ENCODE measurements at places on chromosomes 1 and 21.
A peak's percentile ranks its signal among the peaks of the same experiment; 100 is the strongest.

GRCh38 chr1:97505816-97506215, 415.0 kb downstream of the DPYD start:
- no peak for DNase-seq

GRCh38 chr1:39395357-39395831, 96.0 kb upstream of the BMP8A start:
- peak; percentile 75 for DNase-seq

- DNase-seq: no peak
Observed at GRCh38 chr1:3553940-3554223, 57.4 kb downstream of the MEGF6 start.

DNA sequence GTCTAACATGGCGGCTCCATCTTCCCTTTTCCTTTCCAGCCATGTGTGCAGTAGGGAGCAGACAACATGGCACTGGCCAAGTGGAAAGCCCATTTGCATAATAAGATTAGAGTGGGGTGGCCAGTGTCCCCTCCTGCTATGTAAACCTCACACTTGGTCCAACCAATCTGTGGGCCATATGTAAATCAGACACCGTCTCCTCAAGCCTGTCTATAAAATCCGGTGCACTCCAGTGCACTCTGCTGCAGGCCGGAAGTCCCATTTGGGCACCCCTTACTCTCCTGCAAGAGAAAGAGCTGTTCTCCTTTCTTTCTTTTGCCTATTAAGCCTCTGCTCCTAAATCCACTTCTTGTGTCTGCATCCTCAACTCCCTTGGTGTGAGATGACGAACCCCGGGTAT, 44.1 kb downstream of the OLFML3 start:
- DNase-seq: no peak

DNA sequence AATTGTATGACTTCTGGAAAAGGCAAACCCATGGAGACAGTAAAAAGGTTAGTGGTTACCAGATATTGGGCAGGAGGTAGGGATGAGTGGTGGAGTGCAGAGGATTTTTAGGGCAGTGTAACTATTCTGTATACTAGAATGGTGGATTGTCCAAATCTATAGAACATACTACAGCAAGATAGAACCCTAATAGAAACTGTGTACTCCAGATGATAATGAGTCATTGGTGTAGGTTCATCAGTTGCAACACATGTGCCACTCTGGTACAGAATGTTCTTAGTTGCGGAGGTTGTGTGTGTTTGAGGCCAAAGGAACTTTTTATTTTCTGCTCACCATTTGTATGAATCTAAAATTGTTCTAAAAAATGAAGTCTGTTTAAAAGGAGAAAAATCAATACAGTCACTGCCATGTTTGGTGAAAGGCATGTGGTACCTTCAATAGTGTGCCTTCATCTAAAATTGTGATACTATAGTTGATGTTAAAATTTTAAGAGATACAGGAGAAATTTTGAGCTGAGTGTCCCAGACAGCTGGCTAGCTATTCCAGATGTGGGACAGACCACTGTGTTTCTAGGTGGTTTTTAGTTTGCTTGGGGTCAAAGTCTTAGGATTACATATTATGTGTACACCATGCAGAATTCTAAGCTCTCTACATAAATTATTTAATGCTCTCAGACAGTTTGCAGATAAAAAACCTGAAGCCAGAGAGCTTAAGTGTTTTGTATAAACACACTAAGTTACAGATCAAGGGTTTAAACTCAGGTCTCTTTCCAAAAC, 150.5 kb downstream of the RPS6KC1 start:
- no peak for DNase-seq

GRCh38 chr1:163414778-163415177, 93.0 kb downstream of the NUF2 start:
- DNase-seq: no peak

DNA sequence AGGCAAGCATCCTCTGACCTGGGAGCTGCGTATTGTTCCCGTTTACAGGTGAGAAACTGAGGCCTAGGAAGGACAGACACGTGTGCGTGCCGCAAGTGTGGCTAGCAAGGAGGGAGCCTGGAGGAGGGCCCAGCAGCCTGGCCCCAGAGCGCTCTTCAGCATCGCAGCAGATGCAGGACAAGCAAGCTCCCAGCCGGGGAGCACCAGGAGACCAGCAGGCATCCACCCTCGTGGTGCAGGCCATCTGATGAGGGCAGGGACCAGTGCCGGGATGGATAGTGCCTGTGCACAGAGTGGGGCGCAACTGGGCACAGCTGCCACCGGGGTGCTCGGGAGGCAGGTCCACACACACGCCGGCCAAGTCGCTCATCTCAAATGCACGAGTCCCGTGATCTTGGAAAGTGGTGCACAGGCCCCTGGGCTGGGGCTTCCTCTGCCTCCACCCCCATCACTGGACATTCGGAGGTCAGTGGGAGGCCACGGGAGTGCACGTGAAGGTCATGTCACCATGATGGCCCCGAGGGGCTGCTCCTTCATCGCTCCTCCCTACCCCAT, 55.1 kb downstream of the COL18A1 start:
- no peak for DNase-seq

DNA sequence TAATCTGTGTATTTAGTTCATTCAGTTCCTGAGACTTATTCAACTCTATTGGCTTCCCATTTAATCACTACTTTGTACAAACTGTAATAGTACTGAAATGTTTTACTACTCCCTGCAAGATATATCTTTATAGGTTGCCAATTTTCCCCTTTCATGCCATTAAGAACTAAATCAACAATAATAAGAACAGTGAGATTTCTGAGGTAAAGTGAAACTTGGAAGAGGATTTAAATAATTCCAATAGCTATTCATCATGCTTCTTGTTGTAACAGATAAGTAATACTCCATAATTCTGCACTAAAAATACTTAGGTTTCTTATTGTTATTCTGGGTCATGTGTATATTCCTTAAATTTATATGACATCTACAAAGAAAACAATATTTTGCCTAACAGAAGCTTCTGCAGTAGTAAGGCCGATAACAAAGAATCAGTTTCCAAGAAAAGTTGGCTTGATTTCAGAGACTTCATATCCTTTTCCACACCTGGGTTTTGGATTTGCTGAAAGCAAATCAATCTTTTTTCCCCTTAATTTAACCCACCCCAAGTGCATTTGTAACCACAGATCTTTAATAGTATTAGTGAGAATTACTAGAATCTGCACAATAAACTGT, 258.3 kb downstream of the FAF1 start:
- DNase-seq: no peak

DNA sequence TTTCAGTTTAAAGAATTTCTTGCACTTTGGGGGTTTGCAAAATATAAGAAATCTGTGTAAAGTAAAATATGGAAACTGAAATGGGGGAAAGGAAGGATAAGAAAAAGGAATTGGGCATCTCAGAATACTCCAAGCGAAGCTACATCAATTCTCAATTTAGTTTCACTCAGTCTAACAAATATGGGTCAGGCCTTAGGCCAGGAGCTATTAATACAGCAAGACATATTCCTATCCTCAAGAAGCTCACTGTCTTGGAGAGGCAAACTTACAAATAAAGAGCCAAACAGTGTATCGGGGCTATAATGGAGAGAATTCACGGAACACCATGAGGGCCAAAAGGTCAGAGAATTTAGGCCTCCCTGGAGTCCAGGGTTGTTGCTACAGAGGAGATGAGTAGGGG, 43.0 kb upstream of the CCDC190 start:
- DNase-seq: no peak

DNA sequence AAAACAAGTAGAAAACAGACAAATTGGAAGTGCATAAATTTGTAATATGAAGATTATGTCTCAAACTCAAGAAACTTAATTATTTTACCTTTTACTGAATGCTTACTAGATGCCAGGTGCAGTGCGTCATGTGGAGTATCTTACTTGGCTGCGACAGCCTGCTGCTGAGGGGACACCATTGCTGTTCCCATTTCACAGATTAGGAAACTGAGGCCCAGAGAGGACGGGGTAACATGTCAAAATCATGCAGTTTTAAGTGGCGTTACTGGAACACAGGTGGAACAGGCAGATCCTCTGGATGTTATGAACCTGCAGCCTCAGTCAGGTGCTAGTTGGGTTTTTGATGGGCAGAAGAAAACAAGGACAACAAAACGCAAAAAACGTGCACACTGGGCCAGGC, 7.3 kb upstream of the DHRS3 start:
- DNase-seq: no peak

DNA sequence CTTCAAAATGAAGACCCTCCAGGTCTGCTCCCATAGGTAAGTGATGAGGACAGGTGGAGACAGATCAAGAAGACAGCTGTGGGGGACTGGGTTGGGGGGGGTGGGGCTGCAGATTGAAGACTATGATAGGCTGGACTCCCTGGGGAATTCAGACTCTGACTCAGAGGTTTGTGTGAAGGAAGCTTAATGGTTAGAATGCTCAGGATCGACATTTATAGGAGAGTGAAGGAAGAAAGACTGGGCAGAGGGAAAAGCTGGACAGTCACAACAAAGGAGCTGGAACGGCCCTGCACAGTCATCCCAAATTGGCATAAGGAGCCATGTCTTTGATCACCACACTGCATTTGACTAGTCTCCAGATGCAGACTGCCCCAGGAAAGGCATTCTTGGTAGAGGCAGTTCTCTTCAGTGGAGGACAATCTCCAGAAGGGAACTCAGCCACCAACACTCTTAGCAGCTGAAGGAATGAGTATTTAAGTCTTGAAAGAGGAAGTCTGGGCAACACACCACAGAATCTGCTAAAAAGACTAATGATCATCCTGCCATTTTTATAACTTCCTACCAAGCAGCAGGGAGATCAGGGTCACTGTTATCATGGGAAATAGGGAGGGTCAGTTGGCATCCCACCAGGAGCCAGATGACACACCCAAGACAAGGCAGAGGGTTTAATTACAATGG, 120.0 kb upstream of the ZC3H11B start:
- no peak for DNase-seq

- DNase-seq: no peak
Observed at GRCh38 chr1:225364439-225364838, 63.4 kb downstream of the LBR start.

- DNase-seq: no peak
Observed at GRCh38 chr1:181676269-181676668, 193.0 kb downstream of the CACNA1E start.

- peak; percentile 45 for DNase-seq
Observed at GRCh38 chr1:40736085-40736531, 44.6 kb downstream of the NFYC start.

DNA sequence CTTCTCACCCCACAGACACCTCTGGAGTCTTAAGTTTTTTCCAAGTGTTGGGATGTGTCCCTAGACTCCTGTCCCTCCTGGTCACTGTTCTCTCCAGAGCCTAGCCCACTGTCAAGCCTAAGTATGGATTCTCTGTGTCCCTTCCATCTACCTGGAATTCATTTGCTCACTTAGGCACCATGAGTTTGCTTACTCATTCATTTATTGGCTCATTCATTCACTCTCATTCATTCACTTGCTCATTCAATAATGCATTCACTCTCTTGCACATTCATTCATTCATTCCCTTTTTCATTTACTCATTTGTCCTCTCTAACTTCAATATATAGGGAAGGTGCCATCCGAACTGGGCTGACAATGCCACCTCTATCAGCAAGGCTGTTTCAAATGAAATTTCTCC, 1.6 kb downstream of the S100A16 start:
- DNase-seq: no peak

GRCh38 chr1:203271018-203271743, 34.1 kb upstream of the BTG2 start:
- DNase-seq: peak; percentile 37
